ENCODE measurements at places on chromosomes 13 and 19.

DNA sequence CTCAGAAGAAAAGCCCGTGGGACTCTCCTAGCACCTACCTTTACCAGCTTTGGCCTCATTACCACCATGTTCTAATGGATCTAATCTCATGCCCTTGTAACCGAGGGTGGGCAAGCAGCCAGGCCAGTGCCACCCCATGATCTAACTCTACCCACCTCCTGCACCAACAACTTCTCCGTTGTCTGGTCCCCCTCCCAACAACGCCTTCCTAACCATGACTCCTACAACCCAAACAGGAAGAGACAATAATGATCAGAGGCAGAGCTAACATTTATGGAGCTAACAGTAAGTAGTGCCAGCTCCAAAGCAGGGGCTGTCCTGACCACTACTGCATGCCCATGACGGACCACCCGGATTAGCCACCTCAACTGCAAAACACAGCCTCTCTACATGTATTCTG, 3.5 kb downstream of the USP12 start:
- DNase-seq = no peak

GRCh38 chr13:46804391-46804815, 7.4 kb upstream of the ESD start:
- no peak for DNase-seq

DNA sequence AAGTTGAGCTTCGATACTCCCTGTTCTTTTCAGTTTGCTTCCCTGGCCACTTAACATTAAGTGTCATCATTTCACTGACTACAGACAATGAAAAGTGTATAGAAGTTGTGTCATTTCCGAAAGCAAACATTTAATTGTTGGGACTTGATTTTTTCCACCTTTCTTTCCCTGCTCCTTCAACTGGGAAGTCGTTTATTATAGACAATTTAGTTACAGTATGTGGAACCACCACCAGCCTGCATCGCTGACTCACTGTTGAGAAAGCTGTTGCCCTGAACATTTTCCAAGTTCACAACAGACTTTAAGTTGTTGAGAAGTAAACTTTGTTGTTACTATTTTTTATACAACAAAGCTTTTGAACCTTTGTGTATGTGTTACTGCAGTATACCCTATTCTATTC, 788.4 kb upstream of the PRR20A start:
- DNase-seq = no peak

- no peak for DNase-seq
Measured at GRCh38 chr19:45852983-45853382, 10.0 kb downstream of the SYMPK start.

- DNase-seq = no peak
Measured at GRCh38 chr13:96968027-96968426, 26.2 kb downstream of the OXGR1 start.

DNA sequence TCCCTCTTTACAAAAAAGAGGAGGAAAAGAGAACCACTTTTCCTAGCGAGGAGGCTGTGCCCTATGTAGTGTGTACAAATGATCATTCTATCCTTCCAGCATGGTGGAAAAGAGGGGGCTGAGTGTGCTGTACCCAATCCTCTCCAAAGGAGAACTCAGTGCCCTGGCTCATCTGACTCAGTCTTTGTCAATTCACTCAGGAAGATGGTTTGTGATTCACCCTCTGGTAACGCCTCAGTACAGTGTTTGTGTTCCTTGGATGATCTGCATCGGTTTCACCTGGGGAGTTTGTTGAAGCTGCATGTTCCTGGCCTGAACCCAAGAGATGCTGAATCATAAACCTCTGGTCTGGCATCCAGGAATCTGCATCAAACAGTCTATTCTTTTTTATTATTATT, 18.3 kb upstream of the ENOX1 start:
- peak; percentile 15 for DNase-seq

DNA sequence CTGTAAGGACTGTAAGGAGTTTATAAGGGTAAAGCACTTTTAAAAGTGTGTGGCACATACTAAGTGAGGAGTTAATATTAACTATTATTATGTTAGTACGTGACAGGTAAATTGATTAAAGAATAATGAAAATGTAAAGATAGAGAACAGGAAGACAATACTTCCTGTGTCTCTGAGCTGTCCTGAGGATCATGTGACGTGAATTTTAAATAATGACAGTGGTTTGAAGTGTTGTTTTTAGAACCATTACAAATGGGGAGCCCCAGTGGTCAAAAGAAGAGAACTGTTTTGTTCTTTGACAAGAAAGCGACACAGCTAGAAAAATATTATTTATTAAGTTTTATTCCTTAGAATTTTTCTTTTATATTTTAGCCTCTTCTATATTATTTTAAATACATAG, 241.2 kb upstream of the STARD13 start:
- DNase-seq = no peak

- no peak for DNase-seq
Measured at GRCh38 chr19:29488316-29488715, 37.5 kb upstream of the VSTM2B start.

- DNase-seq = no peak
Measured at GRCh38 chr13:50078895-50079654, 63.8 kb downstream of the KCNRG start.

DNA sequence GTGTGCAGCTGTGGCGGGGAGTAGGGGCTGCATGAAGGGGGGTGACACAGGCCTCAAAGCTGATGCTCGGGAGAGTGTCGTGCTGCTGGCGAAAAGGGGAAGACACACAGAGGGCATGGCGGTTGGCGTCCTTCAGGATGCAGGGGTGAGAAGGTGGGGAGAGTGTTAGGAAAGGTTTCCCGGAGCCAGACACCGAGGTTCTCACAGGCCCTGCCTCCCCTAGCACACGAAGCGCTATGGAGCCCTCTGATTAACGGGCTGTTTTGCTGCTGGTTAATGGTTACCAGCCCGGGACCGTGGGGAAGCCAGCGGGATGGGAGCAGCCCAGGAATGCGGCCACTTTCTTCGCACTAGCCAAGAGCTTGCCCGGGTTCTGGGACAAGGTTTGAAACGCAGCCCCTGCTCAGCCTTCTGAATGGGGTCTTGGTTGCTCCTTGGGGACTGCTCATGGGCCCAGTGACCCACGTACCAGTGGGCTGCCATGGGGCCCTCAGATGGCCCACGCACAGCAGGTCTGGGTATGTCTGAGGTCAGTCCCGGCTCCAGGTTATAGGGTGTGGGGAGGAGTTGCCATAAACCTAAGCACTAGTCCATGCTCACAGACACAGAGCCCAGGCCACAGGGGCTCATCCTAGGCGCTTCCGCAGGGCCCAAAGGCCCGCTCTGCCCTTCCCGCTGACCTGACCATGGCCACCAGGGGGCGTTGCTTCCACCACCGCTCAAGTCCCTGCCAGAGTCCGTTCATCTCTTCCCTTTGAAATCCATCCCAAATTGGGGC, 31.3 kb upstream of the ISYNA1 start:
- DNase-seq = no peak

DNA sequence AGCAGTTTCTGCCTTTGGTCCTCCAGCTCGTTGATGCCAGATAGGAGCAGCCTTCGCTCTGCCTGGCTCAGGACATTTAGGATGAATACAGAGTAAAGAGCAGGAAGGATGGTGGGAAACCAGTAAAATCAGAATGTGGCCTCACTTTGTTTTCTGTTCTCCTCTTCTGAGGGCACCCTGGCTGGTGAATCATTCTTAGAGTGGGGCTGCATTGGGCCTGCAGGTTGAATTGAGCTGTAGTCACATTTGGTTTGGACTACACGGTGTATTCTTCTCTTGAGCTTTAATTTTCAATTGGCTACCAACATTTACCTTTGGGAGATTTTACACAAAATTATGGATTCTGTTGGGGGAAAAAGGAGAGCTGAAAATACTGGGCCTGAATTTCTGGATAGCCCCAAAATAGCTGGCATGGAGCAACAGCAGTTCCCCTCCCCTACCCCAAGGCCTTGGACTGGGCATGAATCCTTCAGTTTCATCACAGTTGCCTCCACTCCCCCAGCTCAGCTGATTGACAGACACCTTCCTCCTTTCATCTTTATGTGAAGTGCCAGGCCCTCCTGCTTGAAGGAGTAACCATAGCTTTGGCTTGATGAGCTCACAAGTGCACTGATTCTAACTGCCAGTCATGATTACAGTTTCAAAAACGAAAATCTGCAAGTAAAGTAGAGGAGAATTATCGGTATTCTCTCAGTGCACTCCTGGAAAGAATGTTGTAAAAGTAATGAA, 24.3 kb downstream of the ERCC5 start:
- no peak for DNase-seq

- DNase-seq = no peak
Measured at GRCh38 chr13:111183959-111184358, 68.8 kb downstream of the ARHGEF7 start.

DNA sequence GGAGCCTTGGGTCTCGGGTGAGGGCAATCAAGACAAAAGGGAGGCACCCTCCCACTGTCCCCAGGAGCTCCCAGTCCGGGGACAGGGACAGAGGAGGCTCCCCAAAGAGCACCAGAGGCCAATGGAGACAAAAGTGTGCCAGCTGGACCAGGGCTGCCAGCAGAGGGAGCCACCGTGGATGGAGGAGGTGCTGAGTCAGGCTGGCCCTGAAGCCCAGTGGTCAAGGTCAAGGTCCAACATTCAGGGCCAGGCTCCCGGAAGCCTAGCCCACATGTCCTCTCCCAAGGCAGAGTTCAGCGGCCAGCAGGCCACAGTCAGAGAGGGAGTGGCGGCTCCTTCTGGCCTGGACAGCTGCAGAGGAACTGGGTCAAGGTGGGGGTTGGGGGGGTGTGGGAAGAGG, 8.4 kb downstream of the COL5A3 start:
- no peak for DNase-seq

DNA sequence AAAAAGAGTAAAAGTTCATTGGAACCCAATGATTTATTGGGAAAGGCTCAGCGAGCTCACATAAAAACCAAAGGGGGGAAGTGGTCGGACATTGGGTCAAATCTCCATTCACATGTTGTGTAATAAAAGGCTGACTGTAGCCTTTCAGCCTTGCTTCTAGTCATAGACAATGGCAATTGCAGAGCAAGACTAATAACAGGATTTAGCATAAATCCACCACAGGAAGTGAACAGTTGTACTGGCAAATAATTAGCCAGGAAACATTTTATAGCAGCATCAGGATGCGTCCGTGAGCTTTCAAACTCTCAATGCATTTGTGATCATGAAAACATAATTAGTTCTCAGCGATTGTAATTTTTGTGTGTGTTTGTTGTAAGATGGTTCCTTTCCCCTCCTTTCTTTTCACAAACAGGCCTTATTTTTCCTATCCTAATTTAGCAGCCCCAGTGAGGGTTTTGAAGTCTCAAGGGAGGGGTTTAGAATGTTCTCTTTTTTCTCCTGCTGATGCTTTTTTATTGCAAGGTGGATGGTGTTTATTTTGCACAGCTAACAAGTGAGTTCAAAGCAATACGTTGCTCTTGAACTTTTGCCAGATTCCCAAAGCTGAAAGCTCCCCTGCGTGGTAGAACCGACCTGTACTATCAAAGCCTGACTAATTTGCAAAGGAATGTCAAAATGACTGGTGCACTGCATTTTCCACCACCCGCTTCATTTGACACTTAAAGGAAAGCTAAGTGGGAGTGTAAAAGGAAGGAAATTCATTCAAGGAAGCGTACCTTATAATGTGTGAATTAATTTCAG, 105.6 kb downstream of the SPRY2 start:
- DNase-seq = no peak

DNA sequence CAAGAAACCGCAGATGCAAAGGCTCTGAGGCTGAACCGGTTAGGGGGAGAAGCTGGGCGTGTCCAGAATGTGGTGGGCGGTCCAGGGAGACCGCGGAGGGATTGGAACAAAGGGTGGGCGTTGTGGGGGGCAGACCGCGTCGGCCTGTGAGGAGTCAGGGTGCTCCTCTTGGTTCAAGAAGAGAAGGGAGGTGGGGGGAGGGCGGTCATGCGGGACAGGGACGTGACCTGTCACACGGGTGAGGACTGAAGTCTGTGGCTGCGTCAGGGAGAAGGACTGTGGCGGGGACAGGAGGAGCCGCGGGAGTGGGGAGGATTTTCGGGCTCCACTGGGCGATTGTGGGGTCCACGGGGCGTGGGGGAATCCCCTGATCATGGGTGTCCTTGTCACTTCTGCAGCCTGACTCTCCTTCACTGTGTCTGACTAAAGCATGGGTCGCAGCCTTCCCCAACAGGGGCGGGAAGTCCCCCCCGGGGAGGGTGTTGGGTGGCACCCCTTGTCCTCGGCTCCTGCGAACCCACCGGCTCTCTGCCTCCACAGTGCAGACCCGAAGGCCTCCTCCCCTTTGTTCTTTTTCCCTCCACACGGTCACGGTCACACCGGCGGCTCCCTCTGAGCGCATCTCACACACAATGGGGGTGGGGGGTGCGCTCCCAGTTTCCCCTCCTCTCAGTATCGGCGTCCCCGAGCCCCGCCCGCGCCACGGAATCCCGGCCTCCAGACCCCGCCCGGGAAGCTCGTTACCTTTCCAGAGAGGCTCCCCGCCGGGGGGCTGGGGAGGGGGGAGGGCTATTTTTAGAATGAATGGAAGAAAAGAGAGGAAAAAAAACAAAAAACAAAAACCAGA, 16.4 kb upstream of the KCNN1 start:
- no peak for DNase-seq

DNA sequence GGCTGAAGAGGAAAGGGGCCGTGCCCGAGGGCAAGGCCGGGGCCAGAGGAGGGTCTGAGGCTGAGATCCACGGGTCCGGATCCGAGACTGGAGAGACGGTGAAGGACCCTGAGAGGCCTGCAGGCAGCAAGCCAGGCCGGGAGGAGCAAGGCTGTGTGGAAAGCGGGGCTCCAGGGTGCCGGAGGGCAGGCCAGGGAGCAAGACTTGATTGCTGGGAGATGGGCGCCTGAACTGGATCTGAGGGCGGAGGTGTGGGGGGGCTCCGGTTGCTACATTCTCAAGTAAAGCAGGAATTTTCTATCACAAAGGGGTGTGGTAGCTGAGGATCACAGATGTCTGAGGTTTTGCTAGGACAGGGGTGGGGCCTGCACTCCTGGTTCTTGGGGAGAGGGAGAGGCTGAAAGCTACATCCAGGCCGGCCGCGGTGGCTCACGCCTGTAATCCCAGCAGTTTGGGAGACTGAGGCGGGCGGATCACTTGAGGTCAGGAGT, 3.8 kb downstream of the MAMSTR start:
- no peak for DNase-seq

Data from prostate gland (tissue), 2 donors.